ENCODE measurements at places on chromosomes 3 and 15.

DNA sequence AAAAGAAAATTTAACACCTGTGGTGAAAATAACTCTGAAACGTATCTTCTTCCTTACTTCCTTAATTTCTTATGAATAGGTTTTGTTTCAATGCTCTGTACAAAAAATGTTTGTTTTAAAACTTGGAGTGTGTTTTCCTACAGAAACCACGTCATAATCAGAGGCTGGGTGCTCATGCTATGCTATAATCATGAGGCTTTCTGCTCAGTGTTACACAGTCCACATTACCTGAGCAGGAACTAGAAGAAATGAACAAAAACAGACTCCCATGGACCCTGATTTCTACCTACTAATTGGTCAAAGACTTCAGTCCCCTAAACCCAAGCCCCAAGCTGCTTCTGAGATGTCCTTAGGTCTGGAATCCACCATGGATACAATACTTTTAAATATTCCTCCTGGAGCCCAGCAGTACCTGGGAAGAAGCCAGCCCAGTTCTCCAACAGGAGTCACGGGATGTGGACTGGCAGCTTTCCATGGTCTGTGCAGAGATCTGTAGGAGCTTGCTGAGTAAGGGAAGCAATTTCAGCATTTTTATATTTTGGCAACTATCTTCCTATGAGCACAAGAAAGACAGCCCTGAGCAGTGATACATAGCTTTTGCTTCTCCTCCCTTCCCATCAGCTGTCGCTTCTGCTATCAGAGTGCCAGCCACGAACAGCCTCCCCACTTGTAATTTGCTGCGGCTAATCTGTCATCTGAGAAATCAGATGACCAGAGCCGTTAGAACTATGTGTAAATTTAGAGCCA lies 65.6 kb downstream of the WDR72 start:
- H3K4me3 ChIP-seq = no peak overlapping the region
- H3K27ac ChIP-seq = no peak overlapping the region
- H3K27me3 ChIP-seq = no peaks in the 10 kb centered on the region
- H3K36me3 ChIP-seq = no peaks in the 10 kb centered on the region
- H3K4me1 ChIP-seq = no peaks in the 10 kb centered on the region

GRCh38 chr15:96329403-96329981 lies 1.0 kb upstream of the NR2F2 start:
- H3K4me3 ChIP-seq = peak overlapping the region; percentile 62
- peaks cover 5% of the 10 kb centered on the region for H3K4me1 ChIP-seq
- no peak overlapping the region for H3K27ac ChIP-seq
- DNase-seq = no peak
- no peaks in the 10 kb centered on the region for H3K36me3 ChIP-seq

DNA sequence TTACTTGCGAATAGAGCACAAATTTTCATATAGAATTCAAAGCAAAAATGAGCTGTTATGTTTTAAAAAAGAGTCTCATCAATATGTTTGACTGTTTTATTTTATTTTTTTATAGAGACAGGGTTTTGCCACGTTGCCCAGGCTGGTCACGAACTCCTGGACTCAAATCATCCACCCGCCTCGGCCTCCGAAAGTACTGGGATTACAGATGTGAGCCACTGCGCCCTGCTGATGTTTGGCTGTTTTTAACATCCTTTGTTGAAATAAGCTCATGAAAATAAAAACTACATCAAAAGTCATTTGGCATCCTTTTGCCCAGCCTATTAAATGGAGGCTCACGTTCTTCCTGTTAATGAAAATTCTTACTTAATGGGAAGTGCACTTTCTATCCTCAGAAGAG lies 154.7 kb downstream of the ATP10A start:
- H3K4me3 ChIP-seq = no peak overlapping the region
- no peak overlapping the region for H3K27ac ChIP-seq
- no peaks in the 10 kb centered on the region for H3K4me1 ChIP-seq
- no peaks in the 10 kb centered on the region for H3K27me3 ChIP-seq

DNA sequence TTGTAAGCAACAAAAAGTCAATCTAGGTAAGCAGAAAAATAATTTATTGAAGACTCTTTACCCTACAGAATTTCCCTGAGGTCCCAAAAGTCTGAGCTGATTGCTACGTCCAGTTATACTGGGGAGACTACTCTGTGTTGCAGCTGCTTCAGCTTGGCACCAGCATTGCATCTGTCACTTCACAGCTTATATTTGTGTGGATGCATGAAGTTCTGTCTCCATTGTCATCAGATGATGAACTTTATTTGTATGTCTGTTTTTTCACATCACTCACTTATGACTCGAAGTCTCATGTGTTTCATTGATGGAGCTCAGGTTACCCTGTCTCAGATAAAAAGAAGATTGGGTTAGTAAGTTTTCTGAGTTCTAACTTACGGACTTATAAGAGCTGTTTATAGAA lies 75.3 kb upstream of the LRRFIP2 start:
- peaks cover 14% of the 10 kb centered on the region for H3K4me1 ChIP-seq
- H3K36me3 ChIP-seq = no peaks in the 10 kb centered on the region
- DNase-seq = no peak
